NCI-H1417 (cell line): ENCODE measurements at places on chromosomes 1 and 21.
A peak's percentile ranks its signal among the peaks of the same experiment; 100 is the strongest.

- DNase-seq: no peak
Observed at GRCh38 chr1:180680558-180681144, 48.8 kb downstream of the XPR1 start.

GRCh38 chr1:23639460-23640095 is 52.0 kb upstream of the RPL11 start:
- peak; percentile 37 for DNase-seq

- DNase-seq: no peak
Observed at GRCh38 chr1:172185996-172186395, 234.5 kb upstream of the C1orf105 start.

GRCh38 chr1:58702261-58703141 is 2.6 kb upstream of the MYSM1 start:
- DNase-seq: no peak

DNA sequence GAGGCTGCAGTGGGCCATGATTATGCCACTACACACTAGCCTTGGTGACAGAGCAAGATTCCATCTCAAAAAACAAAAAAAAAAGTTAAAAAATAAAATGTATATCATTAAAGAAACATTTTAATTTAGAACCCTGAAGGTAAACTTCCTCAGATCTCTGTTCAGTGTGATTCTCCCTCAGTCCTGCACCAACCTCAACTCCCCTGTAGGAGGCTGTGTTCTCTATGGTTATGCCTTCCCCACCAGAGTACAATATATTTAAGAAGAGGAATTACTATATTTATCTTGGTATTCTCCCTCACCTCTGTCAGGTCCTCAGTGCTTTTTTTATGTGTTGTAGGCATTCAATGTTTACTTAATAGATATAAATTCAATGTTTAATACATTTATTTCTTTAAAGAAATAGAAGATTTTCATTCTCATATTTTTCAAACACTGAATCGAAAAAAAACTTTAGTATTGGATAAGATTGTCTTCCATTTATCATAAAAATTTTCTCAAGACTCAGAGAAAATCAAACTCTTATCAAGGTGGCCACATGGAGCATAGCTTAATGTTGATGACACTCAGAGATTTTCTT is 4.8 kb upstream of the LRRC8B start:
- DNase-seq: peak; percentile 26

GRCh38 chr1:1079408-1080121 is 5.5 kb upstream of the RNF223 start:
- peak; percentile 78 for DNase-seq

DNA sequence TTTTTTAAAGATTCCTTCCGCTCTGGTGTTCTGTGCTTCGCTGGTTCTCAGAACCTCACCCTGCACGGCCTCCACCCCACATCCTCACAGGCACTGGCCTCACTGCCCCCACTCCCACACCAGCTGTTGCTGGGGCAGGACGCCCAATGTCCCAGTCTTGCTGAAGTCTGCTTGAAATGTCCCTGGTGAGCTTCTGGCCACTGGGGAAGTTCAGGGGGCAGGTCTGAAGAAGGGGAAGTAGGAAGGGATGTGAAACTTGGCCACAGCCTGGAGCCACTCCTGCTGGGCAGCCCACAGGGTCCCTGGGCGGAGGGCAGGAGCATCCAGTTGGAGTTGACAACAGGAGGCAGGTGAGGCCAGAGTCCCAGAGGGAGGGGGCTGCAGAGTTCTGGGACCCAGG is at the start of gene C1QA:
TSS of gene C1QA (plus strand) at position 276 of the 400 bp plus-strand sequence. CDS start 989 bp downstream, outside the sequence.
- no peak for DNase-seq

- no peak for DNase-seq
Observed at GRCh38 chr21:42340187-42341050, 10.4 kb downstream of the TFF2 start.
